ENCODE measurements at places on chromosomes 1 and 21.

DNA sequence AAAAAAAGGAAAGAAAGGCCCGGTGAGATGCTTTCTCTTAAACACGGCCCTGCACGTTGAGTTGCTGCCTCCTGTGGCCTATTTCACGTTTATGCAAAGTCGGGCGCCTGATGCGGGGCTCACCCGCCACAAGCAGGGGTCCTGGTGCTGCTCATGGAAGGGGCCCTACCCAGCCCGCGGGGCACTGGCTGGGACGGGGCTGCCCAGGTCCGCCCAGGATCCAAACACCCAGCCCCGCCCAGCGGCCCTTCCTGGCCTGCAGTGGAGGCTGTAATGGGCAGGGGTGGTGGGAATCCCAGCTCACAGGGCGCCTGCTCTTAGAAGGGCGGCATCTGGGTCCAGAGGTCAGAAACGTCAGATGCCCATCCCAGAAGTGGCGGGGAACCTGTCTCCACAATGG lies 1.6 kb downstream of the COL6A2 start:
- DNase-seq = no peak

DNA sequence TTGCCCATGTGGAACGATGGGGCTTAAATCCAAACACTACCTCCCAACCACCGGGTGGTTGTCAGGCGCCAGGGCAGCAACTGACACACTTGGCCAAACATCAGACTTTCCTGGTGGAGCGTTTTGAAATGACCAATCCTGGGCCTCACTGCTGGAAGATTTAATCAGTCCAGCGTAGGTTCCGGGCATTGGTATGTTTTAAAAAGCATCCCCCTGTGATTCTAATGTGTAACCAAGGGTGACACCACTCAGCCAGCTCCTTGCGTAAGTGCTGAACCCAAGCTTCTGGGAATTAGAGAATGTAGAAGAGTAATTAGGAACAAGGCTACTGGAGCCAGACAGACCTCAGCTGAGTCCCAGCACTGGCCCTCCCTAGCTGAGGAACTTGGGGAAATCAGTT lies 44.8 kb upstream of the KAZN start:
- no peak for DNase-seq

GRCh38 chr1:67579623-67580394 lies 105.2 kb upstream of the GADD45A start:
- DNase-seq = no peak

GRCh38 chr1:163981500-163982030 lies 577.4 kb upstream of the PBX1 start:
- DNase-seq = peak; percentile 31

DNA sequence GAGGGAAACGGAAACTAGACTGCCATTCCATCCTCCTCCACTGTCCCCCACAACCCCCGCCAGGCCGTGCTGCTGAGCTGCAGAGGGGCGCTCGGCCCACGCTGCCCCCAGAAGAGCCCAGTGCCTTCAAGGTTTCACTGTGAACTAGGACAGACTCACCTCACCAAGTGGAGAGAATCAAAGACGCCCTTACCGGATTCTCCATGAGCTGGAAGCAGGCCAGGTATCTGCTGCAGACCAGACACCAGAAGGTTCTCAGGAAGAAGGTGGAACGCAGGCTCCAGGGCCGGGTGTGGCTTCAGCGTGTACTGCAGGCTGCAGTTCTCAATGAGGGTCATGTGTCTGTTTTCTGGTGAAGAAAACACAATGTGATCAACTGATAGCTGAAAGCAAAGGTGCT lies 30.6 kb downstream of the NPHP4 start:
- DNase-seq = peak; percentile 58

- no peak for DNase-seq
These were observed 33.3 kb downstream of the ADCY10 start for GRCh38 chr1:167880580-167881021.

- no peak for DNase-seq
These were observed 33.9 kb upstream of the SERBP1 start for GRCh38 chr1:67464058-67464457.

- no peak for DNase-seq
These were observed 2.0 kb downstream of the ASCL5 start for GRCh38 chr1:201125019-201125418.

GRCh38 chr1:161038523-161039153 lies at the start of gene TSTD1:
Gene TSTD1, minus strand, starts transcription at chr1:161038964. Its CDS starts 75 bp downstream, at chr1:161038889.
- peak; percentile 55 for DNase-seq

DNA sequence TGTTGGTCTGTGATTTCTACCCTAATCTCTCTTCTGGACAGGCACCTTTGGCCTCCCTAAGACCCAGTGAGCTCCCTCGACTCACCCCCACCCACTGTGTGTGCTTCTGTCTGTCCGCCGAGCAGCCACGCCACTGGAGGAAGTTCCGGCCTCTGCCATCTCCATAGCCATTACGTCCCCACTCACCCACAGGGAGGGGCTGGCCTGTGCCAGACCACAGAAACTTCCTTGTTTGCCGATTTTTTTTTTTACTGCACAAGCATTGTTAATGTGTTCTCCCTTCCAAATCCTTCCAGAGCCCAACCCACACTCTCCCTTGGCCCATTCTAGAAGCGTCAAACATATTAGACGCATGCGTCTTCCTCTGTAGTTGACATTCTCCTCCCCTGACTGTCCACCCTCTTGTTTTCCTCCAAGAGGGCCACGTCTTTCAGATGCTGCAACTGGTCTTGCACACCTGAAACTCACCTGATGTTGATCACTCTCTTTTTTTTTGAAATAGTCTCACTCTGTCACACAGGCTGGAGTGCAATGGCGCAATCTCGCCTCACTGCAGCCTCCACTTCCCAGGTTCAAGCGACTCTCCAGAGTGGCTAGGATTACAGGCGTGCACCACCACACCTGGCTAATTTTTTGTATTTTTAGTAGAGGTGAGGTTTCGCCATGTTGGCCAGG lies 72.3 kb downstream of the EVA1C start:
- no peak for DNase-seq

DNA sequence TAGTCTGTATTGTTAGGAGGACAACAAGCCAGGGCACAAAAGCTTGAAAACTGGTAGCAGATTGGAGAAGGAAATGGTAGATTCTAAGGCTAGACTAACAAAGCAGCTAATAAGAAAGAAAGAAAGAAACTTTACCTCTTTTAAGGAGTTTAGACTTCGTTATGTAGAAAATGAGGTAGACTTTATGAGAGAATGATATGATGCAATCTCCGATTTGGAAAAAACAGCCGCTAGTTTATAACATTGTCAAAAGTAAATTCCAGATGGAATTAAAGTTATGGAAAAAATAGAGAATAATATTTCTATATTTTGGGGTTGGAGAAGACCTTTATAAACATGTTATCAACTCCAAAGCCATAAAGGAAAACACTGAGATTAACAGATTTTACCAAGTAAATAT lies 67.0 kb downstream of the CAMSAP2 start:
- no peak for DNase-seq

GRCh38 chr1:58689167-58689566 lies 10.7 kb downstream of the MYSM1 start:
- DNase-seq = no peak

DNA sequence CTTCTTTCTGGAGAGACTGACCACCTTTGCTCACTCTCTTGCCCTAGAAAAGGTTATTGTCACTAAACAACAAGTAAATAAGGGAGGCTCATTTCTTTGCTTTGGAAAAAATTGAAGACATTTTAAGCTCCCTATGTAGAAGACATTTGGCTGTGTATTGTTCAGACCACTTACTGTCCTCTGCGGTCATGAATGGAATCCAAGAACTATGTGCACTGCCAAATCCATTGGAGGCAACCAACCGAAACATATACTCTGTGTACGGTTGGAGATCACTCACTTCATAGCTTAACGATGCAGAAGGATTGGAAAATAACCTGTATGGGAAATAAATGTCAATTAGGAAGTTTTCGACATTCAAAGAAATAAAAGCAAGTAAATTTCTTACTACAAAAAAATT lies 332.8 kb downstream of the KCTD3 start:
- DNase-seq = no peak

- DNase-seq = no peak
These were observed 78.7 kb upstream of the PLPPR5 start for GRCh38 chr1:99083338-99083737.

GRCh38 chr1:186193224-186193623 lies 181.8 kb downstream of the TPR start:
- no peak for DNase-seq

- DNase-seq = no peak
These were observed 24.0 kb upstream of the PADI6 start for GRCh38 chr1:17347769-17348592.
